ENCODE measurements at places on chromosomes 5 and 9.

GRCh38 chr9:125888211-125888610 is 141.0 kb downstream of the PBX3 start:
- no peak for DNase-seq

DNA sequence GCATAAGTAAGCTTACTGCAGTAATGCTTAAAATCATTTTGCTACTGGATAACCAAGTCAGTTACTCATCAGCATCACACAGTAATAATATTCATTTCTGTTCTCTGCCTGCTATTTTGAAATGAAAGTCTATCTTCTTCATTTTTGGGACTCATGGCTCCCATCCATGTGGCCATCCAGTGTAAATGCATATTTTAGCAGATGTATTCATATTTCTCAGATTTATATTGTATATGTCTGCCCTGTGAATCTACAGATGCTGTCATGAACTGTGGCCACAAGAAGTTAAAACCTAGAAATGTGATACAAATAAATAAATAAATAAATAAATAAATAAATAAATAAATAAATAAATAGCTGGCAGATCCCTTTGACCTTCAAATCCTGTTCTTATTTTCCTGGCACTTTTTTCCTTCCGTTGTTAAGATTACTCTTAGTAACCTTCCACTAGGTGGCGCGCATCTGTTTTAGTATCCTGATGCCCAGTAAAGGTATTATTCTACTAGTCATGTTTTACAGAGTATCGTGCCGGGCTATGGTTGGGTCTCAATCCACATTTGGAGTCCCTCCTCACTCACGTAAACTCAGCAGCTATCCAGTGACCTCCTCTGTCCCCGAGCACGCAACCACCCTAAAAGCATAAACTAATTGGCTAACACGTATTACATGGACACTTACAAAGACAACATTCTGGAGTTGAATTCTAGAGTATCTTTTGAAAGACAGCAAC is 79.2 kb upstream of the IL7R start:
- DNase-seq, result peak; percentile 88

DNA sequence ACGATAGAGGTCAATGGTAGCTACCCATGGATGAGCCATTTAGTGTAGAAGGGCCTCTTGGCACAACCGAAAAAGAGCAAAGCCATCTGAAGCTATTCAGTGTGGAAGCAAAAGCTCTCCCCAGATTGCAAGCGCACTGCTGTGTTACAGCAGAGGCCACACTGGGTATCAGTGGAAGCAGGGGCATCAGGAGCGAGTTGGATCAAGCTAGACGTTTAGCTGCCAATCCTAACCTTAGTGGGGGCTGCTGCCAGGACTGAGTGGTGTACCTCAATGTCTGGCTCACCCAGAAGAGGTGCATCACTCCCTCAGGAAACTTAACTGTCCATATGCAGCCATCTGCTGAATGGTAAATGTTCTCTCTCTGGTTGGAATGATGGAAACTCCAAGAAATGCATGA is 44.5 kb downstream of the RAPGEF1 start:
- no peak for DNase-seq

DNA sequence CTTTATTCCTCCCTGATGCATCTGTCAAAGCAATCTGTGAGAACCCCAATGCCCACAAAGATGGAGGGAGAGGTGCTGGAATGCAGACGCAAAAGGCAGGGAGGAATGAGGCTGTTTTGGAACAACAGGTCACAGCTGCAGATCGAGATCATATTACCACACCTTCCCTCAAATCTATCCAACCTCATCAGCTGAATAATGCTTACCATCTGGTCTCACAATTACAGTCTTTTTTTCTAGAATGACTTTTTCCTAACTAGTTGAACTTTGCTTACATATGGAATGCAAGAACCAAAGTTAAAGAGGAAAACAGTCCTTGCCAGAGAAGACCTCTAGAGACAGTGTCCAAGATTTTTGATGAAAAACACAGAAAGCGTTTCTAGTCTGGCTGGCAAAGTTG is 158.1 kb downstream of the LPAR1 start:
- DNase-seq, result no peak

DNA sequence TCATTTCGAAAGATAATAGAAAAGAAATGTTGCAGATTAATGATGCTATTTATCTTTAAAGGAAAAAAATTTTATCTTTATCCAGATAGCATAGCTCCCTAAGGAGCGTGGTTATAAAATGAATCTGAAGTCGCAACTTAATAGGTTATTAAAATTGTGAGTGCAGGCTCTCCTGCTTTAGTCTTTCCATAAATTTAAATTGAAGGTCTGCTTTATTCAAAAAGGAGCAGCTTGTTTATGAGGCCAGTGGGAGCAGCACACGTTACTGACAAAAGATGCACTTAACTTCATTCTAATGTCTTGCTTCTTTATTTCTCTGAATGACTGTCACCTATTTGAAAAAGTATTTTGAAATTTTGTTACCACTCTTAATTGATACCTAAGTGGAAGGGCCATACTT is 95.0 kb downstream of the ZCCHC7 start:
- no peak for DNase-seq

GRCh38 chr9:98007251-98007928 is 24.2 kb downstream of the ANP32B start:
- no peak for DNase-seq

- no peak for DNase-seq
Observed at GRCh38 chr5:122145906-122146305, 16.6 kb downstream of the ZNF474 start.

GRCh38 chr5:99721506-99721905 is 792.7 kb upstream of the CHD1 start:
- no peak for DNase-seq

- no peak for DNase-seq
Observed at GRCh38 chr5:112604732-112605630, 132.7 kb upstream of the APC start.

- peak; percentile 65 for DNase-seq
Observed at GRCh38 chr5:139651853-139652787, 4.0 kb downstream of the CXXC5 start.

GRCh38 chr5:54581831-54582548 is 64.4 kb downstream of the SNX18 start:
- DNase-seq, result no peak

GRCh38 chr5:95907740-95908706 is 53.6 kb downstream of the ELL2 start:
- DNase-seq, result no peak

- no peak for DNase-seq
Observed at GRCh38 chr5:134406390-134406789, 5.3 kb downstream of the CDKN2AIPNL start.

DNA sequence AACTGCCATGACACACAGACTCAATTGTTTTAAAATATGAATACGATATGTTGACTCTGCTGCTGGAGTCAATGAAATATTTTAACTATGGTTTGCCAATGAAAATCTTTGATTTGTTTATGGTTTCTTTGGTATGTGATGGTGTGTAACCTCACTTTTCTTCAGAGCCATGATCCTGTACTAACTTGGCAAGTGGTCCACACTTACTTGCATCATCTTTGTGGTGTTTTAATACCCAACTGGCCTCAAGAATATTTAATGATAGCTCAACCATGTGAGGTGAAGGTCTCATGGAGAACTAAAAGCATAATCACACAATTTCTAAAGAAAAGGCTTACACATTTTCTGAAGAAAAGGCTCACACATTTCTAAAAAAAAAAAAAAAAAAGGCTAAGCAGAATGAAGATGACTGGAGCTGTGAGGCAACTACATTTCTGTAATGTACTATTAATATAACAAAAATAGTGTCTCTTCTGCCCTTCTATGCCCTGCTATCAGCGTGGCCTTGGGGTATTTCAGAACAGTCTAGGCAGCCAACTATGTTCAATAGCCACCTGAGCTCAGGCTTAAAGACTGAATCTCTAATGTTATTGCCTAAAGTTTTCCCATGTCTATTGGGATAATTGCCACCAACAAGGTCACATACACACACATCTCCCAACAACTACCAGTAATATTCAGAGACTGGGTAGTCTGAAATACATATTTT is 395.0 kb downstream of the MLLT3 start:
- no peak for DNase-seq

DNA sequence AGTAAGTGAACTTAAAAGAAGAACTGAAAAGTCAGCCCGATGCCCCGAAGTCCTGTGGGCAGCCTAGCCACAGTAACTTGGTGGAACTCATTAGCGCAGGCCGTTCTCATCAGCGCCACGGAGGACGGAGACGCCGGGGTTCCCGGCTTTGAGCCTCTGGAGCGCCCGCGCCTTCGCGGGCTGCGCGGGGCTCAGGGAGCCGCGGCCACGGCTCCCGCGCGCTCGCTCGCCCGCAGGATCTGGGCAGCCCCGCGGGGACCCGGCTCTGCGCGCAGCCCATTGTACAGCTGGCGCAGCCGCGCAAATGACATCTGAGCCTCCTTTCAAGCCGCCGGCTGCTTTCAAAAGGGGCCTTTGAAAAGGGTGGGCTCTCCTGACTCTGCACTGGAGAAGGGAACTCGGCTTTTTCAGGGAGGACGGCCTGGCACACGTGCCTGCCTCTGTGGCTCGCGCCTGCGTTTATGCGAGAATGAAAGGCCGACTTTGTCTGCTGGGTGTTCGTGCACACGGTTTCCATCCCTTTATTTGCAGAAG is 40.7 kb downstream of the TLR4 start:
- no peak for DNase-seq

DNA sequence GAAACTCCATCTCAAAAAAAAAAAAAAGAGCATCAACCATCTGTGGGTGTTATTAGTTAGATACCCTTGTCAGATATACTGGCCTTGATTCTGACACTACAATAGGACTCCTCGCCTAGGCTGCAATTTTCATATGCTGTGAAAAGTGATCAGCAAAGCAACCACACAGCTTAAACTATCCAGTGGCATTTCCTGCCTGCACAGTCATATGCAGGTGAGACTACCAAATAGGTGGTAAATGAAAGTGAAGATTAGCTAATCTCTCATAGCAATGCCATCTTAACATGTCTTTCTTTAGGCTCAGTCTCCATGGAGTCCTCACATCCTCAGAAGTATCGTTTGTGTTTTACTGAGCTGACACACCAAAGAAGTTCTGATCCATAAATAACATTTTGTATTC is 40.8 kb downstream of the GRAMD2B start:
- peak; percentile 15 for DNase-seq

- no peak for DNase-seq
Observed at GRCh38 chr5:62886603-62887315, 308.1 kb downstream of the LRRC70 start.

- DNase-seq, result no peak
Observed at GRCh38 chr9:107170801-107171200, 112.3 kb upstream of the RAD23B start.

DNA sequence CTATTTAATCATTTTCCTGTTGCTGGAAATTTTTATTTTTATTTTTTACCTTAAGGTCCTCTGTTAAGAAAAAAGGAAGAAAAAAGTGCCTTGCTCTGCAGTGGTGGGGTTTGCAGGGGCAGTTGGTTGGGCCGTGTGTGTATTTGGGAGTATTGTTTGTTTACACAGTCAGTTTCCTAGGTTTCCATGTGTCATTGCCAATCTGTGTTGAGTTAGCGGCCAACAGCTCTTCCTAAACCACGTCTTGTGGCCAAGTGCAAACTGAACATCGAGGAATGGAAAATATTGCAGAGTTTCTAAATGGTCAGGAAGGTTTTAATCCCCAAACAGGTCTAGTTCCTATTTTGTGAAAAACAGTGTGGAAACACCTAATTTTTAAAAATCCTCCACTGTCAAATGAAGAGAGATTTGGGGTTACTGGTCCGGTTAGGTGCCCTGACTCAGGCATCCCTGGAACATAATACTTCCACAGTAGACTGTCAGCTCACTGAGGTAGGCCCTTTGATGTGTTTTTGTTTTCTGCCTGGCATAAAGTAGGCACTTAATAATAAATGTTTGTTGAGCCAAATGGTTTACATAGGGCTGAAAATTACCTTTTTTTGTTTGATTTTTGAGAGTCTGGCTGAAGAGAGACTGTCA is 37.0 kb downstream of the MAMDC2 start:
- no peak for DNase-seq

DNA sequence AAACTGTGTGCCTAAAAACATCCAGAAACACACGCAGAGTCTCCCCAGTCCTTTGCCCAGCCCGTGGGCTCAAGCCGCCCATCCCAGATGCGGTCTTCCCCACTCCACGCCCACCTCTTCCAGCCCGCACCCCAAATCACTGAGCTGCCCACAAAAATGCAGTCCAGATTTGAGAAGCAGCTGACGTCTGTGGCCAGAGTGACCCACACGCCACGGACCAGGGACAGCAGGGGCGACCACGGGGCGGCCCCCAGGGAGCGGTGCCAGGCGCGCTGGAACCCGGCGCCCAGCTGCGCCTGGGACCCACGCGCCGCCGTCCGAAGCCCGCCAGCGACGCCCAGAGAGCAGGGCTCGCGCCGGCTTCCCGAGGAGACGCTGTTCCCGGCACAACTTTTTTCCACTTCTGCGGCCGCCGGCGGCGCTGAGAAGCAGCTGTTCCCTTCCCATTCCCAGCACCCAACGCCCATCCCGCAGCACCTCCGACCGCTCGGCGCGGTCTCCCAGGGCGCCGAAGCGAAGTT is 674 bp downstream of the LHFPL2 start:
- no peak for DNase-seq

- DNase-seq, result no peak
Observed at GRCh38 chr5:27769748-27770402, 731.5 kb upstream of the CDH9 start.

GRCh38 chr9:23841304-23841703 is 15.3 kb upstream of the ELAVL2 start:
- no peak for DNase-seq

DNA sequence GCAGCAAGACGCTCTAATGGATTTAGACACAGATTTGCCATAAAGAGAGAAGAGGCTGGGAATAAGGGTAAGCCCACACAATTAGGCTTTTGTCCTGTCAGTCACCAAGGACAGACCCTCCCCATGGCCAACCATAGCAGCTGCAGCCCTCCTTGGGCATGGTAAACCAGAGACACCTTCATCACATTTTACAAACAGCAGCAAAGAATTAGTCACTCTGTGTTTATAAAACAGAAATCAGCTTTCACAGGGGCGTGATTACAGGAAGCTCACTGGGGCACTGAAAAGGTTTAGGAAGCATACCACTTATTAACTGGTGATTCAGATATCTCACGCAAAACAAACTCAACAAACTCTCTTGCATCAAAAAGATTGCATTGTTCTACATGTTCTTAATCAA is 37.3 kb upstream of the ZNF622 start:
- DNase-seq, result no peak

DNA sequence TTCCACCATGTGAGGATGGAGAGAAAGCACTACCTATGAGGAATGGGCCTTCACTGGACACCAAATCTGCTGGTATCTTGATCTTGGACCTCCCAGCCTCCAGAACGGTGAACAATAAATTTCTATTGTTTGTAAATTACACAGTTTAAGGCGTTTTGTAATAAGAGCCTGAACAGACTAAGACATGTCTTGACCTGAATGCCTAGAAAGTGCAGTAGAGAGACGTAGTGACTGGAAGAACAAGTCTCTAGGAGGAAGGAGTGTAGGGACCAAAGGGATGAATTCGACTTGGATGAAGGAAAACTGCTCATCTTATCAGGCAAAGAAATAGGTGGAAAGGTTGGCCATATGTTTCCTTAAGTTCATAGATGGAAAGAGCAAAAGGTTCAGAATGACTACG is 309.8 kb upstream of the RGMB start:
- no peak for DNase-seq

GRCh38 chr5:115510145-115510645 is 34.4 kb downstream of the FEM1C start:
- DNase-seq, result no peak

Data from CD4-positive, alpha-beta T cell treated with Interleukin-17A for 4 hours (primary cell).